Activated naive CD8-positive, alpha-beta T cell treated with anti-CD3 and anti-CD28 coated beads for 36 hours (primary cell): ENCODE measurements at places on chromosomes 4 and X. TPM values are rescaled to one million over a fixed set of nuclear protein-coding genes. Genes with fewer than 3 reads are reported as not detected.

Gene NPY5R
- total RNA-seq: not detected

Gene GC
- total RNA-seq: not detected

Gene KIF4A
- total RNA-seq: 23.9 TPM

Gene ARAP2
- 21.0 TPM for total RNA-seq

Gene PRKX
- 31.5 TPM for total RNA-seq

Gene MRFAP1L1
- total RNA-seq: 41.4 TPM

Gene ADH7
- total RNA-seq: not detected

Gene NHSL2
- total RNA-seq: 0.31 TPM

Gene NDST4
- total RNA-seq: not detected

Gene SCD5
- total RNA-seq: 4.0 TPM

Gene GRPR
- total RNA-seq: not detected

Gene TMEM47
- total RNA-seq: not detected

Gene BMPR1B
- not detected for total RNA-seq

Gene ASB11
- total RNA-seq: not detected

Gene APLN
- 2.6 TPM for total RNA-seq

Gene GLRA2
- total RNA-seq: not detected

Gene NPY1R
- total RNA-seq: not detected

Gene YIPF7
- not detected for total RNA-seq

Gene CTAG2
- total RNA-seq: 37.2 TPM

Gene FRG2
- 0.12 TPM for total RNA-seq

Gene CYSLTR1
- total RNA-seq: 0.66 TPM

Gene MYOZ2
- not detected for total RNA-seq

Gene TCEAL4
- total RNA-seq: 14.8 TPM

Gene SEC24D
- 22.5 TPM for total RNA-seq

Gene NDP
- total RNA-seq: not detected

Gene TXK
- 13.3 TPM for total RNA-seq

Gene CXorf49
- total RNA-seq: not detected

Gene UGT2B7
- not detected for total RNA-seq

Gene IBSP
- not detected for total RNA-seq

Gene EFNB1
- total RNA-seq: 4.3 TPM

Gene XIAP
- total RNA-seq: 23.7 TPM

Gene CXCL8
- total RNA-seq: 0.31 TPM

Gene TMSB15A
- total RNA-seq: 0.56 TPM

Gene KLF3
- total RNA-seq: 10.0 TPM

Gene MSANTD1
- 0.37 TPM for total RNA-seq

Gene CD38
- total RNA-seq: 42.1 TPM

Gene CCSER1
- total RNA-seq: 0.42 TPM

Gene AKAP14
- not detected for total RNA-seq

Gene GJB1
- not detected for total RNA-seq

Gene ATP7A
- 7.0 TPM for total RNA-seq

Gene DMRTC1
- not detected for total RNA-seq

Gene IL13RA2
- total RNA-seq: not detected

Gene MAGEA2
- not detected for total RNA-seq

Gene SPRY1
- 93.0 TPM for total RNA-seq

Gene MAGEE1
- 4.6 TPM for total RNA-seq

Gene MID2
- 7.6 TPM for total RNA-seq

Gene RHOXF2
- total RNA-seq: not detected

Gene GPC3
- 0.14 TPM for total RNA-seq

Gene GPR173
- total RNA-seq: 0.56 TPM
